Retinal pigment epithelial cell (primary cell): ENCODE measurements at places on chromosomes 16 and 17.
A peak's percentile ranks its signal among the peaks of the same experiment; 100 is the strongest.

GRCh38 chr16:57513371-57514102 lies 22.8 kb downstream of the CCDC102A start:
- DNase-seq = no peak

GRCh38 chr17:31314782-31315100 lies 887 bp upstream of the EVI2B start:
- no peak for DNase-seq

GRCh38 chr17:44044071-44044470 lies 22.4 kb downstream of the LSM12 start:
- no peak for DNase-seq

- DNase-seq = no peak
Measured at GRCh38 chr16:55102531-55102930, 171.9 kb downstream of the IRX5 start.

DNA sequence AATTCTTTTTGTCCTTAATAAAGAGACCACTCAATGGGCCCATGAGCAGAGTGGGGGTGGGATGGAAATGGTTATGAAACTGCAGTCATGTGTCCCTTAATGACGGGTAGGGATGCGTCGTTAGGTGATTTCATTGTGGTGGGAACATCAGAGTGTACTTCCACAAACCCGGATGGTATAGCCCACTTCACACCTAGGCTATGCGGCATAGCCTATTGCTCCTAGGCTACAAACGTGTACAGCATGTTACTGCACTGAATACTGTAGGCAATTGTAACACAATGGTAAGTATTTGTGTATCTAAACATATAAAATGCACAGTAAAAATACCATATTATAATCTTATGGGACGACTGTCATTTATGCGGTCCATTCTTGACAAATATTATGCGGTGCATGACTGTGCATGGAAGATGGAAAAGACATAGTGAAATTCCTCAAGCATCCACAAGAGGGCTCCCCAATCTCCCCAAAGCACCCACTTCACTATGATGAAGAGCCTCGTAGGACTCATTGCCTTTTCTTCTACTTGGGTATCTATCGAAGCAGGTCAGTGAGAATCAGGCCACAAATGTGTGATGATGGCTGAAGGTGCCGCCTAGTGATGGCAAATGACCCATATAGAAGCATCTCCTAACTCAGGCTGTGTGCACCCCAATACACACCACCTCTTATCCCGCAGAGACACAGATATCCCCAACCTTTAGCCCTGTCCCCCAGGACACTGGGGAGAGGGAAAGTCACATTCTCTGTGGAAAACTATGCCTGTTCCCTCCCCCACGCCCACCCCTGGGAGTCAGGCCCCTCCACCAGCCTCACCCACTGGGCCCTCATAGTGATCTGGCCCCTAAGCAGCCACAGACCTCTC lies 43.5 kb downstream of the TBX21 start:
- DNase-seq = no peak

DNA sequence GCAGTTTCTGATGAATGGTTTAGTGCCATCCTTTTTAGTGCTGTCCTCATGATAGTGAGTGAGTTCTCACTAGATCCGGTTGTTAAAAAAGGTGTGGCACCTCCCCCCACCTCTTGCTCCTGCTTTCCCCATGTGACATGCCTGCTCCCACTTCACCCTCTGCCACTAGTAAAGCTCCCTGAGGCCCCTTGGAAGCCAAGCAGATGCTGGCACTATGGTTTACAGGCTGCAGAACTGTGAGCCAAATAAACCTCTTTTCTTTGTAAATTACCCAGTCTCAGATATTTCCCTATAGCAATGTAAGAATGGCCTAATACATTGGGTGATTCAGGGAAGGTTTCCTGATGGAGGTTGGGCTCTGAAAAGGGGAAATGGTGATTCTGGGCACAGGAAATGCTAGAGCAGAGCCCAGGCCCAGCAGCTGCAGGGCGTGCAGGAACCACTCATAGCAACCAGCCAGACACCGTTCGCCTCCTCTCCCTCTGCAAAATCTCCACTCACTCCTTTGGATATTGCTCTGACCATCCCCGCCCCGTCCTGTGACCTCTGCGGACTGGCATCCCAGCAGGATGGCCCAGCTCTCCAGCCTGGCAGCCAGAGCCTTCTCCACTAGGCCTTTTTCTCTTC lies 2.6 kb upstream of the ADORA2B start:
- DNase-seq = no peak

GRCh38 chr16:84599521-84600202 lies 18.2 kb downstream of the COTL1 start:
- no peak for DNase-seq

DNA sequence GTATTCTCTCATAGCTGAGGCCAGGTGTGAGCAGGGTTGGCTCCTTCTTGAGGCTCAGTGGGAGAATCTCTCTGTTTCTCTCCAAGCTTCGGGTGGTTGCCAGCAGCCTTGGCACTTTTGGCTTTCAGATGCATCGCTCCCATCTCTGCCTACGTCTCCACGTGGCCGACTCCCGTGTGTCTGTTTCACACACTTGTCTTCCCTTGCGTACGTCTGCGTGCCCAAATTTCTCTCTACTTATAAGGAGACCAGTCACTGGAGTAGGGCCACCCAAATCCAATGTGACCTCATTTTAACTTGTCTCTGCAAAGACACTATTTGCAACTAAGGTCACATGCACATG lies 14.7 kb downstream of the OSBPL7 start:
- DNase-seq = no peak

DNA sequence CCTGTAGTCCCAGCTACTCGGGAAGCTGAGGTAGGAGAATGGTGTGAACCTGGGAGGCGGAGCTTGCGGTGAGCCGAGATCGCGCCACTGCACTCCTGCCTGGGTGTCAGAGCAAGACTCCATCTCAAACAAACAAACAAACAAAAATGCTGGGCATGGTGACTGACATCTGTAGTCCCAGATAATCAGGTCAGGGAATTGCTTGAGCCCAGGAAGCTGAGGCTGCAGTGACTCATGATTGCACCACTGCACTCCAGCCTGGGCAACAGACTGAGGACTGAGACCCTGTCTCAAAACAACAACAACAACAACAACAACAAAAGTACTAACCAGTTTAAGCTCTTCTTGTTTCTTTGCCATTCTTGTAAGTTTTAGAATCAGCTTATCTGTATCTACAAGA lies 383.0 kb upstream of the PMFBP1 start:
- DNase-seq = no peak

GRCh38 chr16:50261707-50262235 lies 4.6 kb upstream of the ADCY7 start:
- no peak for DNase-seq

- peak; percentile 55 for DNase-seq
Measured at GRCh38 chr17:3667366-3668278, 756 bp downstream of the TAX1BP3 start.

GRCh38 chr17:37359682-37360188 lies 16.1 kb upstream of the C17orf78 start:
- DNase-seq = no peak

- no peak for DNase-seq
Measured at GRCh38 chr16:87095271-87095670, 221.9 kb downstream of the C16orf95 start.

- DNase-seq = no peak
Measured at GRCh38 chr16:11671271-11671670, 3.0 kb downstream of the SNN start.

GRCh38 chr16:76210157-76210556 lies 67.0 kb upstream of the CNTNAP4 start:
- DNase-seq = no peak

DNA sequence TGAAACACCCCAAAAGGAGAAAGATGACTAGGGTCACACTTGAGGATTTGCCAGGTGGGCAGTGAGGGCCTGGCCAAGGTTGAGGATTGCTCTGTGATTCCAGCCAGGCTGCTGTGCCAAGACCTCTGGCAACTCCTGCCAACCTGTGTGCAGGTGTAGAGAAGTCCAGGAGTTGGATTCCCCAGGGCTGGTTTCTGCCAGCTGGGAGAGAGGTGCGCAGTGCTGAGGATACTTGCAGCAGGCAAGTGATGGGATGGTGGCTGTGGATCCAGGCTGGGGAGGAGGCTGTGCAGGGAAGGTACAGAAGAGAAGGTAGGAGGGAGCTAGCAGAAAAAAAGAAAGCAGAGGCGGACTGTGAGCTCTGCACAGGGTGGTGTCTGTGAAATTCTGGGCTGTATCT lies 6.6 kb downstream of the RIPOR1 start:
- no peak for DNase-seq

DNA sequence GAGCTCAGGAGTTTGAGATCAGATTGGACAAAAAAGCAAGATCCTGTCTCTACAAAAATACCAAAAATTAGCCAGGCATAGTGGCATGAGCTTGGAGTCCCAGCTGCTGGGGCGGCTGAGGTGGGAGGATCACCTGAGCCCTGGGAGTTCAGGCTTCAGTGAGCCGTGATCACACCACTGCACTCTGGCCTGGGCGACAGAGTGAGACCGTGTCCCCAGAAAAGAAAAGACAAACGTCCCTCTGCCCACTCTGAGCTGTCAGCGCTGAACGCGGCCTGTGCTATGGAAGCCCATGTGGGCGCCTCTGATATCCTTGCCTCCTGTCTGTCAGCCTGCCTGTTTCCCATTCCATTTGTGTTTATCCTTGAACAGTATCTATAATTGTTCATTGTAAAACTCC lies 50.7 kb downstream of the FOXK2 start:
- no peak for DNase-seq

DNA sequence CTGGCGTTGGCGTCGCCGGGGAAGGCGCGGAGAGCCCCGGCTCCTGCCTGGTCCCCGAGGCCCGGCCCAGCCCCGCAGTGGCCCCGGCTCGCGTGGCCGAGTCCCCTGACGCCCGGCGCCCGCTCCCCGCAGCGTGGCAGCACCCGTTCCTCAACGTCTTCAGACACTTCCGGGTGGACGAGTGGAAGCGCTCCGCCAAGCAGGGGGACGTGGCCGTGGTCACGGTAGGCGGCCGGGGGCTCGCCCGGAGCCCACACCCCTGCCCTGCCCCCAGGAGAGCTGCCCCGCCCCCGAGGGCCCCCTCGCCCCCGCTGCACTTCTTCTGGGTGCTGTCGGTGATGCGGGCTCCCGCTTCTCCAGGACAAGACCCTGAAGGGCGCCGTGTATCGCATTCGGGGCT lies 466 bp downstream of the WDR90 start:
- DNase-seq = no peak

DNA sequence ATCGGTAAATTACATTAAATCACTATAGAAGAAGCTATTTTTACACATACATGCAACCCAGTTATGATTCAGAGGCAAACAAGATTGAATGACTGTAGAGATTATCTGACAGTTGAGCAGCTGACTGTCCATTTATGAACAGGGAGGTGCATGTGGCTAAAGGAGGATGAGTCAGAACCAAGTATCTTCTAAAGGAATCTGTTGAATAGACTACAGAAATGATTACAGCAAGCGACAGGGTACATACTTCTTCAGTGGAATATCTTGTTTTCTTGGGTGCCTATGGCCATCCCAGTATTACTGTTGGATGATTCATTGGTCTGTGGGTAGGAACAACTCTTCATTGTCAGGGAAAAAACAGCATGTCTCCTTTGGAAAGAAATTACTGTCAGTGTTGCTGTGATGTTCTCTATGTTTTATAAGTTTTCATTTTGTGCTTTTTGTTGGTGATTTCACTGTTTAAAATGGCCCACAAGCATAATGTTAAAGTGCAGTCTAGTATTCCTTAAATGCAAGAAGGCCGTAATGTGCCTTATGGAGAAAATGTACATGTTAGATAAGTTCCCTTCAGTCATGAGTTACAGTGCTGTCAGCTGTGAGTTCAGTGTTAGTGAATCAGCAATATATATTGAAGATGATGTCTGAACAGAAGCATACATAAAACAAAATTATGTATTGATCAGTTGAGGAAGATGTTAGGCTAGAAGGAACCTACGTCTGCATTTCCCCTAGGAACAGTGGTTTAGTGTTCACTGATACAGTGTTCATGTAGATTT lies 27.0 kb downstream of the CBFB start:
- peak; percentile 13 for DNase-seq

DNA sequence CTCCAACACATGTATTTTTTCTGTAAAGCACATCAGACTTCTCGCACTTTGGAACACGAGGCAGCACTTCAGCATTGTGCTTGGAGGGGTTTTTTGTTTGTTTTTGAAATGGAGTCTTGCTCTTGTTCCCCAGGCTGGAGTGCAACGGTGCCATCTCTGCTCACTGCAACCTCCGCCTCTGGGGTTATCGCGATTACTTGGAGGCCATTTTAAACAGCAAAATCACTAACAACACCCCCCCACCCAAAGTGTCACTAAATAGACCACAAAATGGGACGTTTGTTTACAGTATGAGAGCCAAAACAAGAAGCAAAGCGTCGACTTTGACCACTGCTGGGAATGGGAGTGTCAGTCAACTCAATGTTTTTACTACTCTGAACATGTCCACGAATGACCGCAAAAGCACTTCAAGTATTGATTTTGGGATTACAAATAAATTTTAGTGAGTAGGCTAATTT lies 9.0 kb upstream of the C16orf87 start:
- no peak for DNase-seq

DNA sequence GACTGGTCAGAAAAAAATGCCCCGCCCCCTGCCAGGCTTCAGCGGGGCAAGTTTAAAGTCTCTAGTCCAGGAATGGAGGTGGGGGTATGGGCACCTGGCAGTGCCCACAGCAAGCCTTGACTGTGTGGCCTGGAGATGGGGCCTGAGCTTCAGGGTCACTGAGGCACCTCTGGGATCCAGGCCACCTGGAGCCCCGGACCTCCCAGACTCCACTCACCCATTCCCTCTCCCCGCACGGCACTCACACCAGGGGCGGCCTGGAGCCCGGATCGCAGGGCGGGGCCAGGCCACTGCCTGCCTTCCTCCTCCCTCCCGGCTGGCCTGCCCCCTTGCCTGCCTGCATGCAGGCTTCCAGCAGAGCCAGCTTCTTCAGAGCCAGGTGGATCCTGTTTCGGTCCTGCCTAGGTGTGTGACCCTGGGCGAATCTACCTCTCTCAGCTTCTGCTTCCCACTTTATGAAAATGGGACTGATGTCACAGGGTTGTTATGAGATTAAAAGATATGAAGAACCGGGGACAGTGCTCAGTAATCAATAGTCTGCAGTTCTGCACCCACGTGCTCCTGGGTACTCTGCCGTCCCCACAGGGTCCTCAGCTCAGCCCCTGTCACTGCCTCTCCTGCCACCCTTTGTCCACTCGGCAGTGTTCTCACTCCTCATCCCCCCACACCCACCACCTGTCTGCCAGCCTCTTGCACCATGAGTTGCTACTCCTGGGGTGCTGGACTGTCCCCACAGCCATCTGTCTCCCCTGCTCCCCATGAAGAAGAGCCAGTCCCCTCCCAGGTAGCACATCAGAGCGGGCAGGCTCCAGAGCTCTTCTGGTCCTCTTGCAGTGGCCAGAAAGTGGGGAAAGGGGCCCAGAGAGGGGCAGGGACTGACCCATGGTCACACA lies 1.2 kb upstream of the TCAP start:
- no peak for DNase-seq

DNA sequence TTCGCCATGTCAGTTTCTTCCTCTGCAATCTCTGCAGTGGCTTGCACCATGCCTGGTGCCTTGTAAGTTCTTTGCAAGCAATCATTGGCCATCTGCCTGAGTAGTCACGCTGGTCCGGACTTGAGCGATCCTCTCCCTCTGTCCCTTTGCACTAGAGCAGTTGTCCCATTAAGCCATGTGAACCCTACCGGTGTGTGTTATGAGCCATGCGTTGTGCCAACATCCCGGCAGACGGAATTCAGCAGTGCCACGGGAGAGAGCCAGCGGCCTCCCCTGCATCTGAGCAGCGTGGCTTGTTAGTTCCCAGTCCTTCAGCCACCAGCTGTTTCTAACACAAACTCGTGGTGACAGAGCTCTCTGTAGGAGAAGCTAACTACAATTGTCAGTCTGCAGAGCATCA lies 275.1 kb upstream of the HSBP1 start:
- no peak for DNase-seq

- no peak for DNase-seq
Measured at GRCh38 chr17:28961391-28961790, 10.1 kb upstream of the PHF12 start.
